ENCODE measurements at places on chromosomes 2 and 18.

- peak; percentile 53 for DNase-seq
Observed at GRCh38 chr2:224778474-224778877, 62.3 kb upstream of the CCDC195 start.

DNA sequence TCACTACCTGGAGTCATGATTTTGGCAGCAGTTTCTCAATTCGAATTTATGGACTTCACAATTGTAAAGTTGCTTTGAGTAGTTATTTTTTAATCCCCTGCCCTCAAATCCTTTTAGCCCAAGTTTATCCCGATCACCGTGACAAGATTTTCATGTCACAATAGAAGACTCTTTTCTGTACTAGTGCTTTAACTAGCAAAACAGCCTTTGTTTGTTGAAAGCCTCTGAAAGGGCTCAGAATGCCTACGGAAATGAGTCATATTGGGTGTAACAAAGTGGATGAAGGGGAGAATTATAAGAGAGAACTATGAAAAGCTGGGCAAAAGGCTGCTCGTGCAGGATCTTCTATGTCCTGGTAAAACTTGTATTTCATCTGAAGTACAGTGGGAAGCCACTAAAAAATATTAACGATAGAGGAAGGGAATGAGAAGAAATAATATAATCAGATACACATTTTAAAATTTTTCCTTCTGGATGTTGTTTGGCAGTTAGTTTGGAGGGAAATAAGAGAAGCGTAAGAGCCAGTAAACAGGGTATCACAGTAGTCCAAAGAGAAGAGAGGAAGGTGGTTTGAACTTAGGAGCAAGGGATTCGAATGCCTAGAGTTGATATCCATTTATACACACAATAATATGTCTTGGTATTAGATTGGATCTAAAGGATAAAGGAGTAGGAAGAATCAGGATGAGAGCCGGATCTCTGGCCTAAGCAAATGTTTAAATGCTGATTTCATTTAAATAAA, 114.9 kb downstream of the GALNT13 start:
- DNase-seq = no peak

DNA sequence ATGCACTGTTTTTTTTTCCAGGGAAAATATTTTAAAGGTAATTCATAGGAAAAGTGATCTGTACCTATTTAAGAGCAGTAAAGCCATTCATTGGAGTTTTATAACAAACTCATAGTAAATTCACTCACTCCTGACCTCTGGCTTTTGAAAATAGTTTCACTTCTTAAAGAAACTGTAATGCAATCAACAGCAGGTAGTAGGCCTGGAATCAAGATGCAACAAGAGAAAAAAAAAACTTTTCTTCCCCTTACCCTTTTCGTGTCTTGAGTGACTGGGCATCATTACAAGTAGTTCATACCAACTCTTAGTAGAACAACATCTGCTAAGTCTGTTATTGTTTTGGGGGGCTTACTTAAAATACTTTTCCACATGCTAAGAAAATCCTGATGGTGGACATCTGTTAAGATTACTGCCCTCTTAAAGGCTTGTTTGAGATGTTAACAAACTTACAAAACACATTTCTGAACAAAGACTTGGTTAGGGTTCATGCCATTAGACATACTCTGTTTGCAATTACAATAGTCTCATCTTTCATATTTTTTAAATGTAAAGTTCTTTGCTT, 164.1 kb upstream of the FOSL2 start:
- no peak for DNase-seq

- DNase-seq = no peak
Observed at GRCh38 chr2:20190170-20190569, 34.8 kb downstream of the SDC1 start.

- no peak for DNase-seq
Observed at GRCh38 chr2:145569108-145569507, 1049.2 kb upstream of the ZEB2 start.

DNA sequence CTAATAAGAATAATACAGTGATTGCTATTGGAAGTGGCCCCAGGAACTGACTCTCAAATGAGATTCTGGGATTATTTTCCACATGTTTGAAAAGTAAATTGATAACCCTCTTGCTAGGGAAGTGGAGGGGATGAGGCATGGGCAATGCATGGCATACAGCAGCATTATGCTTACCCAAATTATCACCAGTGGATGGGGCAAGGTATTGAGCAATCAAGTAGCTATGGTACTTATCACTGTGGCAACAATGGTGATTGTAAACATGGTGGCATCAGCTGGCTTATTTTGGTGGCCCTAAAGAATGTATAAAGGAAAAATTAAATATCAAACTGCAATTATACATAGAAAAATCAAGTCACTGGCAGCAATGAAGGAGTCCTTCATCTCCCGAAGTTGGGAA, 155.1 kb downstream of the FIGN start:
- no peak for DNase-seq

- no peak for DNase-seq
Observed at GRCh38 chr2:36190097-36190496, 165.5 kb upstream of the CRIM1 start.

DNA sequence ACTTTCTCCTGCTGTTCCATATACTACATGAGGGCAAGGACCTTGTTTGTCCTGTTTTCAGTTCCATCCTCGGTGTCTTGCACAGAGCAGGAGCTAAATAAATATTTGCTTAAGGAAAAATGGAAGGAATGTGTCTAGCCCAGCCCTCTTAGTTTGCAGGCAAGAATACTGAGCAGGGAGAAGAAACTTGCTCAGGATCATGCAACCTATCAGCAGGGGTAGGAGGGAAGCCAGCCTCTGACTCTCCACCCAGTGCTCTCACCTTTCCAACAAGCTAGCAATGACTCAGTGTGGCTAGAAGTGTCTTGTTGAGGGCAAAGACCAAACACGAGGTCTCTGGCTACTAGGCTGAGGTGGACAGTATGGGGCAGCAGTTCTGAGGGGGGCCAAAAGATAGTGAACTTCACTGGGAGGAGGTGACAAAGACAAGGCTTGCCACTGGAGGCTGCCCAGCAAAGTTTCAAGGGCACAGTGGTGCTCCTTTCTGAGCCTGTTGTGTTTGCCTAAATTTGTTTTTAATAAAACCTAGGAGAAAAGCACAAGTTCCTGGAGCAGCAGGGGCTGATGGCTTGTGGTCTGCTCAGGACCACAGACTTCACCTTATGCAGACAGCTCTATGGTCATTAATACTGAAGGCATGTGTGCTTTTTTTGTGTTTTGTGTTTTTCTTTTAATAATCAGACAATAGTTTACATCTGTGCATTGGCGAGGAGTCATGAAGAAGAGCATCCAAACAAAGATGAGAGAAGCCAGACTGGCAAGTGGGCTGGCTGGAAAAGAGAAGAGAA, 49.1 kb upstream of the CTAGE1 start:
- no peak for DNase-seq

GRCh38 chr2:60989259-60989658, 28.3 kb upstream of the PEX13 start:
- no peak for DNase-seq

DNA sequence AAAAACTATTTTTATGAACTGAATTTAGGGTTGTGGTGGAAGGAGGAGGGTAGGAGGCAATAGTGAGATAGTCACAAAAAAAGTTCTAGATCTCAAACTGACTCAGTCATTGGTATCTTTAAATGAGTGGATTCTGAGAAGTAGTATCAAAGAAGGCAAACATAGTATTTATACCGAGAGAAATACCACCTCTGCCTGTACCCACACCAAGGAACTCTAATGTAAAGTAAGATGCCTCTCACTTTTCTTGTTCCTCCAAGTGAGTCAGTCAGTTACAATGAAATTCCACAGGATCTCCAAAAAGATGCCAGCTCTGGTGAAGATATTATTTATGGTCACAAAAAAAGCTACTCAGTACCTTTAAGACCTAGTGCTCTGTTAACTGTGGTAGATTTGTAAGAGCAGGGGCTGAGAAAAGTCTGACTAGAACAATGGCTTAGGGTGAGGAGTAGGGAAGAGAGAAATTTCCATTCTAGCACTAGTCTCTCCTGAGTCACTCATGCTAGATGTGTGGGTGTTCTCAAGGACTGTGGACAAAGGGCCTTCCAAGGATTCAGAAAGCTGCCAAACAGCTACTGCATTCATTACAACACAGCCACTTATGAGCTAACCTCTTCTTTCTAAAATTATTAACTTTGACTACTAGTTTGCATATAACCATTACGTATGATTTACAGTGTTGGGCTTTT, 36.3 kb downstream of the YWHAQ start:
- DNase-seq = no peak

GRCh38 chr2:190627448-190628412, 21.2 kb upstream of the NAB1 start:
- DNase-seq = peak; percentile 34

- no peak for DNase-seq
Observed at GRCh38 chr2:4135765-4136164, 432.4 kb downstream of the DCDC2C start.

DNA sequence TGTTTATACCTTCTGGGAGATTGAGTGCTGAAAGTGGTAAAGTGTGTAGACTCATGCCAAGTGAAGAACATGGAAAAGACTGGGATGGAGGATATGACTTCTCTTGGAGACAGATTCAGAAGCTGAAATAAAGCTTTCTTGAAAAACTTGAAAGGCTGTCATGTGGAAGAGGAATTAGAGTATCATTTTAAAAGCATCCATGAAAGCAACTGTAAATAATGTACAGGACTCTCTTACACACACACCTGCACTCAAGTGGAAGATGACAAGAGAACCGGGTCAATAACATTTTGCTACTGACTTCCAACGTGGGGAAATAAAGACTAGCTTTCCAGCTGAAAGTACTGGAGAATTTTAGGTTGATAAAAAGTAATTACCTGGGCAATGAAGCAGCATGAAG, 658.2 kb downstream of the TDRD15 start:
- no peak for DNase-seq

DNA sequence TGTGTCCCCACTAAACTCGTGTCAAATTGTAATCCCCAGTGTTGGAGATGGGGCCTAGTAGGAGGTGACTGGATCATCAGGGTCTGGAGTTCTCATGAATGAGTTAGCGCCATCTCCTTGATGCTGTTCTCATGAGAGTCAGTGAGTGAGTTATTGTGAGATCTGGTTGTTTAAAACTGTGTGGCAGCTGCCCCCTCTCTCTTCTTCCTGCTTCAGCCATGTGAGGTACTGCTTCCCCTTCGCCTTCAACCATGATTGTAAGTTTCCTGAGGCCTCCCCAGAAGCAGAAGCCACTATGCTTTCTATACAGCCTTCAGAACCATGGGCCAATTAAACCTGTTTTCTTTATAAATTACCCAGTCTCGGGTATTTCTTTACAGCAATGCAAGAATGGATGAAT, 50.4 kb downstream of the AP1S3 start:
- DNase-seq = no peak

GRCh38 chr2:105488285-105488684, 89.4 kb upstream of the FHL2 start:
- DNase-seq = no peak

DNA sequence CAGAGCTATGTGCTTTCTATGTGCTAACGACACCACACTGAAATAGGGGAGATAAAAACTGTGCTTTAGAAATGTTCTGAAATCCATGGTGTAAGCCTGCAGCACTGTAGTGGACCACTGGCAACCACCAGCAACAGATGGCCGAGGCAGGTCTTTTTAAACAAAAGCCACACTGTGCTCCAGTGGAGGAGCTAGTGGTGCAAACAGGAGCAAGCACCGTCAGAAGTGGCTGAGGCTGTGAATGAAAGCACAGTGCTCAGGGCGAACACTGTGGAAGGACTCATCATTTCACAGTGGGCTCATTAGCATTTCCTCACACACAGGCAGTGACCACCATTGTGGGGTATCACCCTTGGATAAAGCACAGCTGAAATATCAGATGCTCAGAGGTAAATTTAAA, 22.9 kb upstream of the MTX2 start:
- no peak for DNase-seq

GRCh38 chr2:236840857-236841256, 244.8 kb upstream of the COPS8 start:
- DNase-seq = no peak

DNA sequence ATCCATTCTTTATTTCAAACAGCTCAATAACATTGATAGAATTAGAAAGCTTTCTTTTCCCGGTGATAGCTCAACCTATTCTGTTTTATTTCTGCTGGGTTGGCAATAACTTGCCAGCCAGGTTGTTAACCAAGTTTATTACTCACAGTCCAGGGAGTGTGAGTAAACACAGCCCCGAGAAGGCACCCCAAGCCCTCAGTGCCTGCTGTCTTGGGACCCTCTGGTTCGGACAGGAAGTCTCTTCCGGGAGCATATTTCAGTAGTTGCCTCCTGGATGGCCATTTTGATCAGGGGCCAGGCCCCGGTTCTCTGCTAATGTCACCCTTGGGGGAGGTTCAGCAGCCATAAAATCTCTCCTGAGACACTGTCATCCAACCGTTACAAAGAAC, 176.8 kb downstream of the INO80D start:
- DNase-seq = no peak

DNA sequence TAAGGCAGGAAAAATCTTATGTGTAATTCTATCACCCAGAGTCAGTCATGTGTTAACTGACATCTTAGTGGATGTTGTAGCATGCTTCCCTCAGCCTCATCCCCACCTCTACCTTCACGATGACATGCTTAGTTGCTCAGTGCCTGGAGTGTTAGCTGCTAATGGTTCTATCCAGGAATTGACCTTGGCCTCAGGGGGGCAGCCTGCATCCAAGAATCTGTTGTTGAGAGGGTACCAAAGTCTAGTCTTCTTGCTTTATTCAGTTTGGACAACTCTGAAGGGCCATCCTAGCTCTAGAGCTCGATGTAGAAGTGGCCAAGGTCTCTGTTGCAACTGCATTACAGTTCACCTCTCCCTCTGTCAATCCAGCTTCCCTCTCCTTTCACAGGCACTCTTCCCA, 61.2 kb downstream of the ACYP2 start:
- no peak for DNase-seq

DNA sequence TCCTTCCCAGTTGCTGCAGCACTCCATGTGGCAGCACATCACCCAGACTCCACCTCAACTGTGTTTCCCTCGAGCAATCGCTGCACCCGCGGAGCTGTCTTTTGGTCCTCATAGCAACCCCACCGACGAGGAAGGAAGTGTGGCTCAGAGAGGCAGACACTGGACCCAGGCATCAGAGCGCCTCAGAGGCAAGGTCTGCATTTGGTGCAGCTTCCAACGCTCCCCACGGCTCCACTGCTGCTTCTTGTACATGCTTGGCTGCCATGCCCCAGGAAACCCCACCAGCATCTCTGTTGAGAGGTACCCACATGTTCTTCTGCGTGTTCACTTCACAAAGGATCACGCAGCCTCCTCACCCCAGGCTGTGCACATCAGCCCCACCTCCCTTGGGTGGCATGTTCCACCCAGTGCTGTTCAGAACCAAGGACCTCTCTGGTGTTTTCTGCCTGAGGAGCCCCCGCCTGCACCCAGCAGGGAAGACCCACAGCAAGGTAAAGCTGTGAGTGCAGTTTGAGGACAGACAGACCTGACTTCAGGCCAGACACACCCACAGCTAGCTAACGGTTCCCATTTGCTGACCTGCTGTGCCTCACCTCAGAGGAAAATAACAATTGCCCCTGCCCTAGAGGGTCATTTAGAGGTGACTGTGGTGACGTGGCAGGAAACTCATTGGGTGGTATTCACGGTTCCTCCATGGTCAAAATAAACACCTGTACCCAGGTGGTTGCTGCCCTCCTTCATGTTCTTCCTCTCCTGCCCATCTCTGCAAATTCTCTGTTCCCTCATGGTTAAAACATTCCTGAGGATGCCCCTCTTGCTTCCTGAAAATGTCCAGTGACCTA, 326.3 kb upstream of the MYT1L start:
- no peak for DNase-seq
